NCI-H1930 (cell line): ENCODE measurements at places on chromosomes 7 and 10.

GRCh38 chr7:135501402-135501801 lies 8.5 kb downstream of the CNOT4 start:
- DNase-seq, result no peak

DNA sequence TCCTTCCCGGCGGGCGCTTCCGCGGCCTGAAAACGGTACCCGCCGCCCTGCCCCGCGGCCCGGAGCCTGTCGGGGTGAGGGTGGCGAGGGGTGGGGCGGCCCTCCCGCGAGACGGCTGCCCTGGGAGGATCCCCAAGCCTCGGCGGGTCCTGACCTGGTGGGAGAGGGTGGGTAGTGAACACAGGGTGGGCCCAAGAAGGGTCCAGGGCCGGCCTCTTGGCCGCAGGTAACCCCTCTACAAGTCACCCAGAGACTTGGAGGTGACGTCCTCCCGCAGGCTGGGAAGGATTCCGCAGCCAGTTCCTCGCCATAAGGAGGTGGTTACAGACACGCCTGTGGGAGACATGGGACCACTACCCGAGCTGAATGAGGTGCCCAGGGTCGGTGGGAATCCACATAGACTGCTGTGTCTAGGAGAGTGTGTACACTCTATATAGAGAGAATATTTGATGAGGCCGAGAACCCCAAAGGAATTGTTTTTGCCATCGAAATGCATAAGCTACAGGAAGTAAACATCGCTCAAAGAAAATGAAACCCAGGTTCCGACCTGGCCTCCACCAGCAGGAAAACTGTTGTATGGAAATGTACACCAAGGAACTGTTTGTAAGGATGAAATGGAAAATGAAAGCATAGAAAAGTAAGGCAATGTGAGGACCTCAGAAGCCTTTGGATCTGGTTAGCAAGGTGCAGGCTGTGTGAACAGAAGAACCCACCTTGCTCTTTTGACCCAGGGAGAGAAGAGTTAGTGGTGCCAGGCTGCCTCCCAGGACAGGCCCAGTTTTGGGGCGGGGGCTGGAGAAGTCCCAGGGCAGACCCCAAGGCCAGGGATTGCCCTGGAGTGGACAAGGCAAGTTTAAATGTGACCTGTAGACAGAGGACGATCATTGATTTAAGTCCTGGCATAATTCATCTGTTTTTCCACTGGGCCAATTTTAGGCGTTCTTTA lies 659 bp downstream of the OPTN start:
- DNase-seq, result no peak

DNA sequence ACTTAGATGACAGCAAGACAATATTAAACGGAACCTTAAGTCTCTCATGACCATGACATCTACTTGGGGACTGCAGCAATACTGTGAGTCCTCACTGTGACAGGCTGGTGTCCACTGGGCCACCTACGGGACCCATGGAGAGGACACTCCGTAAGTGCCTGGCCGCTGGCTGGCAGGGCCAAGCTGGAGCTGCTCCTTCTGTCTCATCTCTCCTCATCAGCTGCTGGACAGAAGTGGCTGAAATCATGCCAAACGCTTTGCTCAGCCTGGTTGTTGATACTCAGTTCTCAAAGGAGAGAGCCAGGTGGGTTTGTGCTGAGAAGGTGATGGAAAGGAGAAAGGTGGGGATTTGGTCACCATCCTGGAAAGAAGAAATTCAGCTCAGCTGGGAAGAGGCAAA lies 33.3 kb downstream of the AFAP1L2 start:
- DNase-seq, result no peak

DNA sequence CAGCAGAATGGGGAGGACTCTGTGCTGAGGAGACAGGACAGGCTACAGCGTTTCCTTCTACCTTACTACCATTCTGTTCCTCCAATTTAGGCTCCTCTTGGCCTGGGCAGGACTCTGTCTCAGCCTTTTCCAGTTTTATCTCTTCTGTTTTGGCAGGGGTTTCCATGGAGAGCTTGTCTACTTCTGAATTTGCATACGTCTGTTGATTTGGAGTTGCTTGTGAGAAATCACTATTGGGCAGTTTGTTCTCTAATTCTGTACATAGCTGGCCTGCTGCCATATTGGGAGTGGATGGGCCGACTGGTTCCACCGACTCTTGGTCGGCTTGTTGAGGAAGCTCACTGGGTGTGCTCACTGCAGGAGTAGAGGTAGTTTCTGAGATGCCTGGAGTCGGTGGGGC lies 136.8 kb downstream of the GALNT11 start:
- no peak for DNase-seq

- no peak for DNase-seq
Measured at GRCh38 chr7:39896840-39897239, 53.2 kb upstream of the CDK13 start.

DNA sequence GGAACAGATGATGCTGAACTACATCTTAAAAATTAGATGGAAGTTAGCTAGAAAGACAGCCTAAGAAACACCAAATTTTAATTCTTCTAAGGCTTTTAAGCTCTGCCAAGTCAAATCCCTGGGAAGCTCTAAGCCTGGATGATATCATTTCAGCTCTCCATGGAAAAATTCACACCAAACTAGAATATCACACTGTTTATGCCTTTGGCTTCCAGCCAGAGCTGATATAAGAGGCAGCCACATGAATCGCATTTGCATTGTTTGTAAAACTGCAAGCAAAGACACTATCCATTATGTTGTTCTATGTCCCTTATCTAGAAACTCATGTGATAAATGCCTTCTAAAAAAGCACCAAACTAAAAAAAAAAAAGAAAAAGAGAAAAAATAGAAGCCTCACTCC lies 430.4 kb downstream of the GRID1 start:
- DNase-seq, result no peak

DNA sequence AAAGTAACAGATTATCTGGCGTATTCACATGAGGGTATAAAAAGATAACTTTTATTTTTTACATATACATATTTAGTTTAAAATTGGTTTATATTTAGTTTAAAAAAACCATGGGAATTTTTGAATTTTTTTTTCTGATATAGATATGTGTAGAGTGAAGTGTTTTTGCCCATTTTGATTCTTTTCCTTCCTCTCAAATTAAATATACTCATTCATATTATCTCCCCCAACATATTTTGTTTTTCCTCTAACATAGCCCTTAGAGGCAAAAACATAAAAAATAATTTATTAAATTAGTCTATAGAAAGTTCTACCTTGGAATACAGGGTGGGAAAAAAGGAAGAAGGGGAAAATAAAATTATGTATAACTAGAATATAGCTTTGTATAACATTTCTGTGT lies 137.7 kb downstream of the CPED1 start:
- no peak for DNase-seq

- no peak for DNase-seq
Measured at GRCh38 chr7:88967432-88967831, 171.9 kb upstream of the TEX47 start.

DNA sequence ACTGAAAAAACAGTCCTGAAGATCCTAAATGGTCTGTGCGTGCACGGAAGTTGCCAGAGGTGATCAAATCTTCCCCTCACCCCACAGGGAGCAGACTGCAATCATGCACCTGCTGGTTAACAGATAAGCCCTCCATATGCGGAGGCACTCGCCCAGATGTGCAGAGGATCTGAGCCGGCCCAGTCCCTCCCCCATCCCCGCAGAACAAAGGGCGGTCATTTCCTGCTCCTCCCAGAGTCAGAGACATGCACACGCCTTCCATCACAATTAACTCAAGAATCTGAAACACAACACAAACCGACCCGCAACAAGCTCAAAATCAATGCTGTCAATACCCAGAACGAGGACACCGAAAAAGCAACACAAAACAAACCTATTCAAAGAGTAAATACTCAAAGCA lies 24.2 kb downstream of the CRTAC1 start:
- DNase-seq, result no peak

- no peak for DNase-seq
Measured at GRCh38 chr7:41730668-41731067, 27.8 kb upstream of the INHBA start.

GRCh38 chr10:102801496-102801895 lies 35.7 kb downstream of the CYP17A1 start:
- no peak for DNase-seq

GRCh38 chr10:101935431-101935830 lies 91.8 kb upstream of the KCNIP2 start:
- no peak for DNase-seq

GRCh38 chr7:106423821-106424475 lies 139.2 kb upstream of the NAMPT start:
- no peak for DNase-seq

DNA sequence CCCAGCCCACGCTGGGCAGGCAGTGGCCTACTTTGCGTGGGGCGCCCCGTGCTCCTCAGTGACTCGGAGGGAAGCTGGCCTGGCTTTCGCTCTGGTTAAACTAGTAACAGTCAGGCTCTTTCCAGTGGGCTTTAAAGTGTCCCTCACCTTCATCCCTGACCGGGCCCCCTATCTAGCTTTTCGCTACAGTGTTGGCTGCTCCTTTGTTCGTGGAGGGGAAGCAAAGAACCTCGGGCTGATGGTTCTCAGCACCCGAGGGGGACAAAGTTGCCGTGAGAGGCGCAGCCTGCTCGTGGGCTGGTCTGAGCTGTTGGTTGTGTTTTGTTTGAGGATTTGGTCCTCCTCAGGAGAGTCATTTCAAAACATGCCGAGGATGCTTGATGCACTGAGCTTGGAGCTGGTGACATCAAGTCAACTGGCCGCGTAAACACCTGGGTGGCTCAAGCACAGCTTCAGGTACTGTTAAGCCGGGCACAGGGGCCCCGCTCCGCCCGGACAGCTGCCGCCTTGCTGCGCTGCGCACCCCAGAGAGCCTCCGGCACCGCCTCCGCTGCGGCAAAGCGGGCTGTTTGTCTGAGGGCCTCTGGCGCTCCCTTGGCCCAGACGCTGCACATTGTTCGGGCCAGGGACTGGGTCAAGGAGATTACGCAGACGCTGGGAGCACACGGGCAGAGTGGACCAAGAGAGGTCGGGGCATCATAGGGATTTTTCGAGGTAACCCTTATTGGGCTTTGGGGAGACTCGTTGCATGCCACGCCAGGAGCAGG lies 1.6 kb downstream of the DLX6 start:
- peak; percentile 68 for DNase-seq

DNA sequence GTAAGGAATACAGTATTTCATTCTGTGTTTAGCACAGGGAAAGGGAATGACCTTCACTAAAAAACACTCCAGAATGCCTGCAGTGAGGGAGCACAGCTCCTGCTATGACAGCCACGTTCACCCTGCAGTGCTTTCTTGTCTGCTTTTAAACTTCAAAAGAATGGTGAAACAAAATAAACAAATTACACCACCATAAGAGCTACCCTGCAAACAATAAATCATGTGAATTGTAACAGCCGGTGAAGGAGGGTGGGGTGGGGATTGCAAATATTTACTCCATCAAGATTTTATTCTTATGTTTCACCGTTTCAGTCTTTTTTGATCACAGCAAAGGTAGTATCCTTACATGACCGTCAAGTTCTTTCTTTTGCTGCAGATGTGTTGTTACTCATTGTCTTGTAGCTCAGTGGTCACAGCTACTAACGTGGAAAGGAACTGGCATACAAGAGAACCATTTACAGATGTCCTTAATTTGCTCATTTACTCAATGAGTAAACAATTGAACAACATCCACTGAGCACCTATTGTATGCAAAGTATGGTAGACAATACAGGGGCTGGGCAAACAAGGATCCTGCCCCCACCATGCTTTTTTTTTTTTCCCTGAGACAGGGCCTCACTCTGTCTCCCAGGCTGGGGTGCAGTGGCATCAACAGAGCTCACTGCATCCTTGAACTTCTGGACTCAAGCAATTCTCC lies 4.1 kb upstream of the CHN2 start:
- DNase-seq, result peak; percentile 56

GRCh38 chr10:71995449-71995848 lies 31.3 kb downstream of the CHST3 start:
- no peak for DNase-seq

- no peak for DNase-seq
Measured at GRCh38 chr7:1099637-1100036, 11.7 kb downstream of the GPER1 start.

DNA sequence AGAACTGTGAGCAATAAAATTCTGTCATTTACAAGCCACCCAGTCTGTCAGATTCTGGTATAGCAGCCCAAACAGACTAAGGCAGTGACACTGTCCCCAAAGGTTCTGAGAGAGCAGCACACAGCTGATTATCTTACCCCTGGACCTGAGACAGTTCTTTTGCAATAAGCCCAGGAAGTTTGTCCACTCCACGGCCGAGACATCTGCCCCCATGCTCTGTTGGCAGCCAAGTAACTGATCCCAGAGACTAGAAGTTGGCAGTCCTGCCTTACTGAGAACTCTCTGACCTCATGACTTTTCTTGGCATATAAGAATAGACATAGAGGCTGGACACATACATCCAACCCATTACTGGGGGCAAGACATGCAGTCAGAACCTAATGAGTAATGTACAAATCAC lies 243.0 kb upstream of the GRB10 start:
- no peak for DNase-seq

- DNase-seq, result no peak
Measured at GRCh38 chr10:91785830-91786229, 12.4 kb upstream of the TNKS2 start.

- no peak for DNase-seq
Measured at GRCh38 chr7:16667355-16667754, 21.4 kb downstream of the BZW2 start.

GRCh38 chr7:112504093-112504695 lies 23.4 kb downstream of the LSMEM1 start:
- no peak for DNase-seq

DNA sequence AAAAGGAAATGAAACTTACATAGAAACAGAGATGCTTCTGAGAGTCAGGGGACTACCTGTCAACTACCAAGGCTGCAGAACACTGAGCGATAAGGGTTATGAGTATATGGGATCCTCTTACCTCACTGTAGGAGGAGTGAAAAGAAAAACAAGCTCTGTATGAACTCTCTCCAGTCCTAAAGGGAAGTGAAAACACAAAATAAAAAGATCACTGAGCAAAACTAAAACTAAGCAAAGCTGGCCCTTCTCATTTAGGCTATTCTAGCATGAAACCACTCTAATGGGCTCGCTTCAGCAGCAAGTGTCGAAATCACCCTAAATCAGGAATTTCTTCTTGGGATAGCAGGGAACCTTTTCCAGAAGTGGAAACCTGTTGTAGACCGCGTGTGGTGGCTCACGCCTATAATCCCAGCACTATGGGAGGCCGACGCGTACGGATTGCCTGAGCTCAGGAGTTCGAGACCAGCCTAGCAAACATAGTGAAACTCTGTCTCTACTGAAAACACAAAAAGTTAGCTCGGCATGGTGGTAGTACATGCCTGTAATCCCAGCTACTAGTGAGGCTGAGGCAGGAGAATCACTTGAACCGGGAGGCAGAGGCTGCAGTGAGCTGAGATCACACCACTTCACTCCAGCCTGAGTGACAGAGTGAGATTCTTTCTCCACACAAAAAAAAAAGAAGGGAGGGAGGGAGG lies 27.0 kb downstream of the DCLRE1C start:
- no peak for DNase-seq
